Hematopoietic multipotent progenitor cell (in vitro differentiated cells): ENCODE measurements at places on chromosomes 6 and 20.

DNA sequence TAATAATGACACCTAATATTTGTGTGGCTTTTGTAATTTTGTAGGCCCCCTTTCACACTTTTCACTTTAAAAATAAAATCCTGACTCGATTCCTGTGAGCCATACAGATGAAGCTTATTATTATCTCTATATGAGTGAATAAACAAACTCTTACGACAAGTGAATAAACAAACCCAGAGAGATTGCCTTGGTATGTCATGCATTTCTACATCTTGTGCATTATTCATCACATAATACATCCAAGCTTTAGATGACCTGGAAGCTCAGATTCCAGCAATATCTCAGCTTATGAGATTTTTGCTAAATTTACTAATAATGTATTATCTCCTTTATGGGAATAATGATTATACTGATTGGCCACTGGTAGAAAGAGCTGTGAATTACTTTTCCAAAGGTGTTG lies 248.2 kb downstream of the TBX18 start:
- DNase-seq: no peak

DNA sequence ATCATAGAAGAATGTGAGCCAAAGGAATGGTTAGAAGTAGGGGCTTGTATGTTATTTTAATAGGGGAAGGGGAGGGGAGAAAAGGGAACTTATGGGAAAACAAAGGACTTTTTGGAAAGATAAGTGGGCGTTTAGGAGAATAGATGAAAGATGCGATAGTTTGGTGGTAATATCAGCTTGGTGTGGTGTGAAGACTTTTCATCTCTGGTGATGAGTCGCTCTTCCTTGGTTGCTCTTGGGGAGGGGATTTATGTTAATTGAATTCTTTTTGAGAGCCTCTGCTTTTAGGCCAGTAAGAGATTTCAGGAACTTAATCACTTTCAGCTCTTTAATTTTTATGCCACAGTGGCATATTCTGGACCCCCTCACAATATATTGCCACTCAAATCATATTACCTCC lies 10.8 kb downstream of the HECA start:
- no peak for DNase-seq

DNA sequence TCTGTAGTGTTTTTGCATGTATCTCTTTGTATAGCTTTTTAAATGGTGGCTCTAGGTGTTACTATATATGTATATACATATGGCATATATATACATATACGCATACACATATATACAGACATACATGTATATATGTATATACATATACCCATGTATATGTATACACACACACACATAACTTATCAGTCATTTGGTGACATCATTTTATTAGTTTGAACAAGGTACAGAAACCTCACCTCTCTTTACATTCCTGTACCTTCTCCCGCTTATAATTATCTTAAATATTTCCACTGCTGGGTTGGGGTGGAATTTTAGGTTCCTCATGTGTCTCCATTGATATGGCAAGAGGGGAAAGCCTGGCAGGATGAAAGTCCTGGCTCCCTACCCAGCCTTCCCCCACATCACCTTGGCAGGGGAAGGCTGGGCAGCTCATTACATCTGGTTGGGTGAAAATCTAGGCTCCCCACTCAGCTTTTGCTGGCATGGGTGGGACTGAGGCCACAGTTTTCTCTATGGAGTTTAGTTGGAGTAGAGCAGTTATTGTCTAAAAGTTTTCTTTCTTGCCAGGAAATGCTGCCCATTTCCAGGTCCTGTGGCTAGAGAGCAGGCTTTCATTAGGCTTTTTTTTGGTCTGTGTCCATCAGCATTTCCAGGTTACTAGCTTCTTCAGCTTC lies 7.6 kb downstream of the GLO1 start:
- DNase-seq: no peak

DNA sequence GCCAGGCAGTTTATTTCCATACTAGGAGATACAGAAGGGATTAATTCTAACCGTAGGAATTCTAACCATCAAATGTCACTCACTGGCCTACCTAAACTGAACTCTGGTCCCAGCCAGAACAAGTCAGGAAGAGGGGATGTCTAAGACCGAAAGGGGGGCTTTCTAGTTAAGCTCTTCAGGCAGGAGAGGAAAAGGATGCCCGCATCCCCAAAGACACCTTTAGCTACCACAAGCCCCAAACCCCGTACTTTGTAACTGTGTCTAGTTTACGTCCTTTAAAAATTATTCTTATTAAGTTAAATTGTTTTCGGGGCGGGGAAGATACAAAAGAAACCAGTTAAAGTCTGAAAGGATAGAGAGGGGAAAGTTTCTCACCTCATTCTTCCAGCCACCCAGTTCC lies 1.2 kb upstream of the ZNF76 start:
- no peak for DNase-seq

GRCh38 chr6:52284131-52284459 lies 447 bp downstream of the MCM3 start:
- DNase-seq: no peak

DNA sequence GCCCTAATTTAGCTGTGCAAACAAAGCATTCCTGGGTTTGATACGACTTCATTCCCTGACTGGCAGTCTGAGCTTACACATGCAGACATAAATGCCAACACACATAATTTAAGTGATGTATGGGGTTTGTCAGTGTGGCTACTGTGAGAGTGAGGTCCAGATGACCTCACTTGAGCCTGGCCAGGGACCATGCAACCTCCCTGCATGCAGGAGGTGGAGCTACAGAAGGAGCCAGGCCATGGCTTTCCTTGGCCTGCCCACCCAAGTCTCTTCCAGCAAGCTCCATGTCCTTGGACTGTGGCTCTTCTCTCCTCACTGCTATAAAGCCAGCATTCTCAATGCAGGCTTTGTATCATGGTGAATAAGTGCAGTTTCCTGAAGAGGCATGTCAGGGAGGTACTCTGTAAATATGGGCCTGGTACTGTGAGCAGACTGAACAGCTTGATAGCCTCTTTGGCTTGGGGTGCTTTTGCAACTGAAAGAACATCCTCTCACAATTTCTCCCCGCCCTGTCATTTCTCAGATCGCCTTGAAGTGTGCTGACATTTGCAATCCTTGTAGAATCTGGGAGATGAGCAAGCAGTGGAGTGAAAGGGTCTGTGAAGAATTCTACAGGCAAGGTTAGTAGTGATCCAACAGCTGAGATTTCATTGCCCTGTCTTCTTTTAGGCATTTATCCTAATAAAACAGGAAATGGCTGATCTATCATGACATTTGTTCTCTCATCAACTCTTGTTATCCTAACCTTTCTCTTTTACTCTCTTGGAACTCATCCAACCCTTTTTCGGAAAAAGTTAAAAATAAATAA lies 69.2 kb downstream of the MTFR2 start:
- no peak for DNase-seq

DNA sequence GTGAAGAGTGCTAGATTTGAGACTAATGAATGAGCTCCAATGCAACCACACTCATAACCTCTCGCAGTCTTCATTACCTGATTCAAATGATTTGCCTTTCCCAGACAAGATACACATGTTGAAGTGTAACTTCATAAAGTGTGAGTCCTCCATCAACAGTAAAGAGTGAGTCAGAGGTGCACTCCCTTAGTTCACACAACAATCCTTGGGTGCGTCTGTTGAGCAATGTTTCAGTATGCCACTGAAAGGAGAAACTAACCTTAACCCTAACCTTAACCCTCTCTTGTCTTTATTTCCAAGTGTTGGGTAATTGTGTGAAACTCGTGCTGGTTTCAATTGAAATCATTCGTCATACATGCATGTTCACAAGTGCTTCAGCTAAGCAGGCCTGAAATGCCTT lies 21.0 kb upstream of the RIN2 start:
- DNase-seq: no peak

DNA sequence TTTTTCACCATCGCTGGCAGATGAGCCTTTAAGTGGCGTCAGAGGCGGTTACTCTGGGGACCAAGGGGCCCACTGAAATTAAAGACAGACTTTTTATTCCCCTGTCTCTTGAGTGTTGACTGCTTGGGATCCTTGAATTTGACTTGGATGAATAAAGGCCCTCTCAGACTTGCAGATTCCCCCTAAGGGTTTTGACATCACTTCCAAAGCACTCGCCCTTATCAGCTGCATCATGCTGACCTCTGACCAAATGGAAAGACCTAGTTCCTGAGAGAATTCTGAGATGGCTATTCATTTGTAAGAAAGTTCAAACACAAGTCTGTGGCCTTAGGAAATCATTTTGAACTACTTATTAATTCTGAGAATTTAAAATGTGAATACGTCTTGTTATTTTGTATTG lies 13.5 kb upstream of the MOXD1 start:
- no peak for DNase-seq

- DNase-seq: no peak
Measured at GRCh38 chr6:28767691-28768090, 156.1 kb downstream of the TRIM27 start.

DNA sequence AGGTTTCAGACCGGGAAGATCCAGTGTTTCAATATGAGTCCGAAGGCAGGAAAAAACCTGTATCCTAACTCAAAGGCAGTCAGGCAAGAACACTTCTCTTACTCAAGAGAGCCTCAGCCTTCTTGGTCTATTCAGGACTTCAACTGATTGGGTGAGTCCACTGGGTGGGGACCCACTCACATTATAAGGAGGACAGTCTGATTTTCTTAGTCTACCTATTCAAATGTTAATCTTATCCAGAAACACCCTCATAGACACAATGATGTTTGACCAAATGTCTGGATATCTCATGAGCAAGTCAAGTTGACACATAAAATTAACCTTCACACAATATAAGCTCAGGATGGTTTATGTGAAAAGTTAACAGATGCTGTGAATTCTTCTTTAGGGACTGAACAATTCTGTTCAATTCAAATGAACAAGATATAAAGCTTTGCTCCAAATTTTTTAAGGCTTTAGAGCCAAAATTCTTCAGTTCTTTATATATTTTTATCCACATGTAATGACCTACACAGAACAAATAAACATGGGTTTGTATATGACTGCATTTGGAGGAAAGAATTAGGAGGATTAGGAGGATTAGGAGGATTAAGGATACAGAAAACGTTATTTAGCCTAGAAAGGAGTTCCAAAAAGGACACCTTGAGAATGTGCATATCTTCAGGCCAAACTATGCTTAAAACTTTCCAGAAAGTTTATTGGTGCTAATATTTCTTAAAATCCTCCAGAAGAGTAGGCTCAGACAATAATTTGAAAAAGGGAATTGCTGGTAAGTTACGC lies 35.3 kb upstream of the LAMA2 start:
- no peak for DNase-seq

DNA sequence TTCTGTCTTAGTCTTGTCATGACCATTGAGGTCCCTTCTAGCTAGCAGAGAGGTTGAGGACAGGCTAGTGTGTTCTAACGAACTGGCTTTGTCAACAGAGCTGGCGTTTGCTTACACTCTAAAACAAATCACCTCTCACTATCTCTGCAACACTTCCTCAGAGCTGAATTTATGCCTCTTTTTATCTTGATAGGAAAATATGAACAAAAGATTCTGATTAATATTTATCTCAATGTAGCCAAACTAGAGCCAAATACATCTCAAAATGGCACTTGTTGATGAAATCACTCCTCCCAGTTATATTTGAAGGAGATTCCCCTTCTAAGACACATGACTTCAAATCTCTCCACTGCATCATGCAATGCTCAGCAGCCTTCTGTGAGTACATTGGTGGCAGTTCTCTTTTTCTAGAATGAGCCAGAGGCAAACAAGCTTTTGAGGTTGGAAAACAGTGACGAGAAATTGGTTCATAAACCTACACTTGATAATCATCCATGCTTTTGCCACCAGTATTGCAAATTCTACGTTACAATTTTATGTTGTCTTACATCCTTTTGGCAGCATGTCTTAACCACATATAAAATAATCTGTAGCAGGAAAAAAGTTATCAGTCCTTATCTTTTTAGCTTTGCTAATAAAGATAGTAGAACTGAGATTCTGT lies 615.7 kb upstream of the CITED2 start:
- DNase-seq: no peak

- DNase-seq: no peak
Measured at GRCh38 chr20:53755733-53756531, 162.3 kb upstream of the ZNF217 start.

DNA sequence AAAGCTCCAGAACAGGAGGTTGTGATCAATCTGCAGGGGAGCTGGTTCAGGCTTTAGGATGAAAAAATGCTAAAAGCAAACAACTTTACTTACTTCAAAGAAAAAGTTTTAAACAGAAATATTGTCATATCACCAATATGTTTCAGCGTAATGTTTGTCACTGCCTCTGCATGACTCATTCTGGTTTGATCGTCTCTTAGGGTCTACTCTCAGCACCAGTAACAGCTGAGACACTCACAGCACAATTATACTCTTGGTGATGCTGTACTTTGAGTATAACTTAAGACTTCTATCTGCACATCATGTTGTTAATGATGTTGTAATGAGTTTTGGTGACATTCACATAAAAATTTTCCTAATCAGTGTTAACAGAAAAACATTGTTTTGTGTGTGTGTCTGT lies 665.4 kb downstream of the EPM2A start:
- DNase-seq: no peak

DNA sequence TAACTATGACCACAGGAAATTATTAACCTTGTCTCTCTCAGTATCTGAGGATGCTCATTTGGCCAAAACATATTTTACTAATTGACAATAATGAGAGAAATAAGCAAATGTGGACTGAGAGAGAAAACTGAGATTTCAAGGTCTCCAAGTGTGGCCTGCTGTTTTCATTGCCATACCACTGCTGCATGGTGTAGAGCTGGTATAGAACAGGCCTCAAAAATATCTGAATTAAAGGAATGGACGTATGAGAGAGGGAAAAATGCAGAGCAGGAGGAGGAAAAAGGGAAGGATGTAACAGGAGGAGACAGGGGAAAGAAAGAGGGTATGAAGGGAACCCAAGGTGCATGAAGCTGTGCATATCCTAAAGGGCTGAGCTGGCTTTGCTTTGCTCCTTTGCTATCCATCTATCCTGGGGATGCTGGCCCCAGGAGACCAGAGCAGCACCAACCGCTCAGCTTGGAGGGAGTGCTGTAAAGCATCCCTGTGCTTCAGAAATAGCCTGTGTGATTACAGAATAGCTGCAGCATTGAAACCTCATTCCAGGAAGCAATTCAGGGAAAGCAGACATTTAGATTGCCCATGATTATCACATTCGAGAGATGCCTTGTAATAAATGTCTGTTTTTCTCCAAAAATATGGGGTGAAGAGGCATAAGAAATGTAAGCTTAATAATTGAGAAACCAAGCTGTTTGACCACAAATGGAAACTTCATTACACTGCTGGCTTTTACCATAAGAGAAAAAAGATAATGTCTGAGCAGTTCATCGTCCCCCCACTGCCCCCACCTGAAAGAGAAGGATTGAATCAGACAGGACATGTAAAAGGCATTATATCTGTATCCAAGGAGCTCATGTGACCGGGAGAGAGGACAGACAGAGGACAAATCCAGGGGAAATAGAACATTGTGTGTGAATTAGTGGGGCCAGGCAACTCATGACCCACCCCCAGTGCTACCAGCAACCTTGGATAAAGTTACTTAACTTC lies 80.6 kb downstream of the F13A1 start:
- no peak for DNase-seq

- no peak for DNase-seq
Measured at GRCh38 chr20:25252686-25253421, 5.0 kb downstream of the PYGB start.

- no peak for DNase-seq
Measured at GRCh38 chr6:26349964-26350857, 14.8 kb upstream of the BTN3A2 start.

- DNase-seq: no peak
Measured at GRCh38 chr6:169112483-169113320, 140.9 kb downstream of the THBS2 start.

- peak; percentile 38 for DNase-seq
Measured at GRCh38 chr6:73262671-73263569, at the start of gene KHDC1. KHDC1 (minus strand) TSS chr6:73263196; CDS start chr6:73242517, 20,679 bp downstream.
